ENCODE measurements at places on chromosomes 4 and X.

GRCh38 chr4:57351731-57352130, 241.5 kb upstream of the IGFBP7 start:
- DNase-seq = no peak

- DNase-seq = no peak
These were observed 95.8 kb upstream of the GEMIN8 start for GRCh38 chrX:14125462-14125861.

DNA sequence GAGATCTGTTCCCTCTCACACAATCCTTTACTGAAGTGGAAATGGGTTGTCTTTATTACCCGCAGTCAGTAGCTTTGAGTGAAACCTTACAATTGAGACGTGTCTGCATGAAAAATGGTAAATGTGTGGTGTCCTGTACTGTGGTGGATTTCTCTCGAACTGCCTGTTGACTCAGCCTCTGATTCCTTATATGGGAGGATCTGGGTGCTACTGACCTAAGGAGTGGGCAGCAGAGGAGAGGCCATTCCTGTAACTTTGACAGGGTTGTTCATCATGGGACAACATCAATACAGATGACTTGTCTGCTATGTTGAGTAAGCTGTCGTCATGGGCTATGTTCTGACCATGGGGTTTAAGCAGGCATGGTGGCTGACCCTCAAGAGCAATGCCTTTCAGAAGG, 159.6 kb upstream of the WDR1 start:
- no peak for DNase-seq

DNA sequence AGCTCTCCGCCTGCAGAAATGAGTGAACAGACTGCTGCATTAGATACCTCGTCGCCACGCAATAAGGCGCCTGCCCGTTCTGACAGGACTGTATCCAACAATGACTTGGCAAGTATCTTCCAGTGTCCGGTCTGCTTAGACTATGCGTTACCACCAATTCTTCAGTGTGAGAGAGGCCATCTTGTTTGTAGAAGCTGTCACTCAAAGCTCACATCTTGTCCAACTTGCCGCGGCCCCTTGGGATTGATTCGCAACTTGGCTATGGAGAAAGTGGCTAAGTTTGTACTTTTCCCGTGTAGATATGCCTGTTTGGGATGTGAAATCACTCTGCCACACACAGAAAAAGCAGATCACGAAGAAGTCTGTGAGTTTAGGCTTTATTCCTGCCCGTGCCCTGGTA, 172.0 kb upstream of the MAGEB16 start:
- no peak for DNase-seq

DNA sequence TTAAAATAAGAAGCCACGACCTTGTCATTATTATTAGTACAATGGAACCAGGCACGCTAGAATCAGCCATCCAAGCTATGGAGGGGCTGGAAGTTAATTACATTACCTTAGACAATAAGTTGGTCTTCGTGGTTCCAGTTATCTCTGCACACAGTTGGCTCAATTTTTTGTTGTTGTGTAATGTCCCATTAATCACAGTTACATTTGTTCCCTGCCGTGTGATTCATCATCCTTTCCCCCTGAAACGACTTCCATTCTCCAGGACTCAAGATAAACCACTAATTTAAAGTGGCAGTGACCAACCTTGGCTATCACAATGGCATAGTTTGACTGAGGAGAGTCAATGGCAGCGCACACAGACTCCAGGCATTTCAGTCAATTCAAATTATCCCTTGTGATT, 905.0 kb downstream of the RAB28 start:
- DNase-seq = no peak

- no peak for DNase-seq
These were observed 1735.1 kb downstream of the PCDH7 start for GRCh38 chr4:32455231-32455630.

GRCh38 chr4:183989931-183990330, 84.8 kb downstream of the STOX2 start:
- no peak for DNase-seq

Data from stimulated activated CD4-positive, alpha-beta T cell treated with anti-CD3 and anti-CD28 coated beads, Interleukin-1b, Interleukin-23, amount 100 ng/mL, for 4 hours (primary cell).